WTC11 (cell line): ENCODE measurements at places on chromosomes 13 and 19.
A peak's percentile ranks its signal among the peaks of the same experiment; 100 is the strongest.

DNA sequence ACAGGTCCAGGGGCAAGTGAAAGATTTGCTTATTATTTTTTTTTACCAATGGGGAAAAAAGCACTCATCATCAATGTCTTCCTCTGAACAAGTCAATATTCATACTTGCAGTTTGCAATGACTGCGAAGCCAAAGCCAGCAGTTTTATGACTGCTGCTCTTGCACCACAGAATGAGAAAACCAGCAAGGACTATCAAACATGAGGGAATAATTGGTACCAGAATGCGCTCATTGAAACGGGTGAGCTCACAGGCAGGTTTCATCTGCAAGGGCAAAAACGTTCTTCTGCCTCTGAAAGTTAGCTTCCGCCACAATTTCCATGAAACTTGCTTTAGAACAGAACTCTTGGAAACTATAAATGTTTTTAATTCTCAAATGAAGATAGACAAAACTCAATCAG, 5.5 kb downstream of the DLEU7 start:
- no peak for DNase-seq

- no peak for DNase-seq
Measured at GRCh38 chr13:31940076-31940475, 91.5 kb upstream of the FRY start.

GRCh38 chr19:2103045-2103707, 6.5 kb downstream of the IZUMO4 start:
- DNase-seq: no peak

DNA sequence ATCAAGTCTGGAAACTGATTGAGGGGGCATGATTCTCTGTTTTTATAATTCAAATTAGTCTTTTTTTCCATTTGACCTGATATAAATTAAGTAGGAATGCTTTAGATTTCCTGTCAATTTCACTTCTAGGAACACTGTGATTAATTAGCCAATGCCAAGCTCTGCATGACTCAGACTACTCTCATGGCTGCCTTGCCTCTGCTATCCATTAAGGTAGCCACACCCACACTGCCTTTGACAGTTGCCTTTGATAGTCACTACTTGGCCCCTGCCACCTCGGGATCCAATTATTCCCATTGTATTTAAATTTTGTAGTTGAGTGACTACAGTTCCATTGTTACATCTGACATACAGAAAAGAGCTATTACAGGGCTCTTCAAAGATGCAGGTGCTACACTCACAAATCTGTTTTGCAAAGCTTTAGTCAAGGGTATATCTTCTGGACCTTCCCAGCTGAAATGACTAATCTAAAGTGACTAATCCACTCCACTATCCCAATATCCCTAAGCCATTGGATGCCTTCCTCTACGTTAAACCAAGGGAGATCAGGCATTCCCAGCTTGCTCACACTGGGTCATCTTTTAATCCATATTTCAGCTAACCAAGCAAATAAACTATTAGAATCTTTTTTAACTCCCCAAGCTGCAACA, 1193.1 kb upstream of the MIR17HG start:
- no peak for DNase-seq

- no peak for DNase-seq
Measured at GRCh38 chr13:27619093-27619727, 1.1 kb downstream of the LNX2 start.

DNA sequence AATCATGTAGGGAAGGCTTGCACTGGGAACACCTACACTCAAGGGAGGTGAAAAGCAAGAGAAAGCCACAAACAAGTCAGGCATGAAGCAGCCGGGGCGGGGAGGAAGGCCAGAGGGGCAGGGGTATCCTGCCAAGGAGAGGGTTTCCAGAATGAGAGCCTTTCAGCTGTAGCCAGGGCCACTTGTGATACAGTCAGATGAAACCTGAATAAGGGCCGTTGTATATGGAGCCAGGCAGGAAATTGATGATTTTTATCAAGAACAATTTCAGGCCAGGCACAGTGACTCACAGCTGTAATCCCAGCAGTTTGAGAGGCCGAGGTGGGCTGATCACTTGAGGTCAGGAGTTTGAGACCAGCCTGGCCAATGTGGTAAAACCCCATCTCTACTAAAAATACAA, 4.4 kb downstream of the TRPM4 start:
- DNase-seq: no peak

DNA sequence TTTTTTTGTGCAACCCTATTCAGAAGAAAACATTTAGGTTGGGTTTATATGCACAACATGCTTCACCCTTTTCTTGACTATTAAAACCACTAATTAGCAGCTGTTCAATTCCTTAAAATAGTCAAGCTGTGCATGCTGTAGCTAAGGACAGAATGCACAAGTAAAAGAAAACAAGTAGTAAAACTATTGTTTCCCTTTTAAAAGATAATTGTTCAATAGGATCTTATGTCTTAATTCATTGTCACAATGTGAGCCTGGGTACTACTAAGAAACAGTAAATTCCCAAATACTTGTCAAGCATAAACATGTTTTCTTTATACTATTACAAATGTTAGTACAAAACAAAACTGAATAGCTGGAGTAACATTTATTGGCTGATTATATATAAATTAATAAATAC, 32.6 kb upstream of the MIR17HG start:
- no peak for DNase-seq

DNA sequence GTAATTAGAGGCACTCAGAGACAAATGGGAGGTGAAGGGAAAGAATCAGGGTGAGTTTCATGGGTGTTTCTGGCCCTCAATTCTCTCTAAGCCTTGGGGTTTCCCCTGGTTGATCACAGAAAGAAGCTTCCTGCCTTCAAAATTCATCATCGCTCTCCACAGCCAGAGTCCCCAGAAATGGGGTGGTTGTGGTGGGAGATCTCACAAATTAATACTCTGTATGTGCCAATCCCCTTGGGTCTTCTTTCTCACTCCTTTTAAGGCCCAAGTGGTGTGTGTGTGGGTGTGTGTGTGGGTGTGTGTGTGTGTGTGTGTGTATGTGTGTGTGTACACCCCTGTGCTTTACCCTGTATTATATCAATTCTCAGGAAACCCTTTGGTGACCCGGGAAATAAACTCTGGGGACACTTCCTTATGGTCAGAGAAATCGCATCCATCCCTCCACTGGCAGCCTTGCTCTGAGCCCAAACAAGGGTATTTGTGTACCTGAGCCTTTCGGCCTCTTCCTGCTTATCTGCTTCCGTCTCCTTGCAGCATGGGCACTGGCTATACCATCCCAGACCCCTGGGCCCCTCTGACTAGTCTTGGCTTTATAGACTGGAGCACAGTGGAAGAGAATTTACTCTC, 2.8 kb upstream of the FCGBP start:
- no peak for DNase-seq

GRCh38 chr13:27336014-27336673, 65.5 kb downstream of the RASL11A start:
- DNase-seq: no peak

GRCh38 chr13:23381866-23382265, 51.6 kb downstream of the SACS start:
- no peak for DNase-seq

DNA sequence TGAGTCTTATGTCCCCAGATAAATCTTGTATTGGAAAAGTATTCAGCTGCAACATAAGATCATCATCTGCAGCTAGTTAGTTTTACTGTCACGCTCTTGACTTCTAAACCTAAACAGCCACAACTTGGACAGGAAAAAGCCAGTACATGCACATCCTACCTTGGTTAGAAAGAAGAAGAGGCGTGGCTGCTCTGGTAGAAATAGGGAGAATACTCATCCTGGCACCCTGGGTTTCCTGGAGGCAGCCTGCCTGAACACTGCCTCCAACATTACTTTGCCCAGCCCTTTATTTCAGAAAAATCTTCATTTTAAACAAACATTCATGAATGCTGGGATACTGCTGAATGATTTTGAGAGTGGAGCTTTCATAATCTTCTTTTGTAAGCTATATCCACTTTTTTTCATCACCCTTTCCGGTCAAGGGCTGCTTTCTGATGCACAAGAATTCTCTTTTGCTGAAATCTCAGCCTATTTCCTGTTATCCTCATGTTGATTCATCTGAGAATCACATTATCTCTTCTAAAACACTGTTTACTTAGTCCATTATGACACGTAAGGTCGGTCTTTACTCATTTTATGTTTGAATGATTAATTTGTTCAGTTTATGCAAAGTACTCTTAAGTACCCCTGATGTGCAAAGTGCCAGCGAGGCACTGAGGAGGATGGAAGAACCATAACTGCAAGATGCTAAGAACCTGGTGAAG, 55.2 kb downstream of the STARD13 start:
- no peak for DNase-seq

- no peak for DNase-seq
Measured at GRCh38 chr13:110856942-110857835, 57.7 kb downstream of the ANKRD10 start.

GRCh38 chr19:39132344-39132969, 6.9 kb downstream of the PAK4 start:
- no peak for DNase-seq

GRCh38 chr13:87535911-87536310, 135.3 kb upstream of the SLITRK5 start:
- DNase-seq: no peak

DNA sequence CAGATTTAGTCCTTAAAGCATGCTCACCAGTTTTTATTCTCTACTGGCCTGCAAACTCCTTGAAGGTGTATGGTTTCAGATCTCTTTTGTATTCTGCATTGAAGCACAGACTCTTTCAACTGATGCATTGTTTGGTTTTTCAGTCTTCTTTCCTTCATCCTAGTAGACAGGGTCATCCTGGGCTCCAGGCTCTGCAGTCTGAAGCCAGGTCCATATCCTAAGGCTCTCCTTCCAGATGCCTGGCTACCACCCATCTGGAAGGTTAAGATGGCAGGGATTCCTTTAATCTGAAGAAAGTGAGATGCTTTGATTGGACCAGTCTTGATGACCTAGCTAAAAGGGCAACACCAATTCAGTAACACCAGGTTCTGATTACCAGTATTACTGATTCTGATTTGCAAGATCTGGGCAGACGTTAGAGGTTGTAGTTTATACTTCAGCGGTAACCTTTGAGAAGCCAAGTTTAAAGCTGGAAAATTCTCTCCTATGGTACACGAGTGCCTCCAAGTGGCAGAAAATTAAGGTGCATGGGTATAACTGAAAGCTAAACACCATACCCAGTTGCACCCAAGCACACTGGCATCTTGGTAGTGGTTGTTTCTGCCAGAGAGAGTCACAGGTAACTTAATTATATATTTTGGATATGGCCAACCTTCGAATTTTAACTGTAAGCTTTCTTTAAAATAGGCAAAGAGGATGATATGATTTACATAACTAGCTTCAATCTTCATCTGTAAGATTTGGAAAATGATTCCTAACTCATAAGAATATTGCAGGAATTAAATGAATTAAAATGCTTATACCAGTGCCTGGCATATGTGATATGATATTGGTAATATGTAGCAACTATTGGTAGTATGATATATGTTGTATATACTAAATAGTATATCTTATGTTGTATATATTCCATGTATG, 1651.9 kb upstream of the MIR17HG start:
- peak; percentile 66 for DNase-seq

DNA sequence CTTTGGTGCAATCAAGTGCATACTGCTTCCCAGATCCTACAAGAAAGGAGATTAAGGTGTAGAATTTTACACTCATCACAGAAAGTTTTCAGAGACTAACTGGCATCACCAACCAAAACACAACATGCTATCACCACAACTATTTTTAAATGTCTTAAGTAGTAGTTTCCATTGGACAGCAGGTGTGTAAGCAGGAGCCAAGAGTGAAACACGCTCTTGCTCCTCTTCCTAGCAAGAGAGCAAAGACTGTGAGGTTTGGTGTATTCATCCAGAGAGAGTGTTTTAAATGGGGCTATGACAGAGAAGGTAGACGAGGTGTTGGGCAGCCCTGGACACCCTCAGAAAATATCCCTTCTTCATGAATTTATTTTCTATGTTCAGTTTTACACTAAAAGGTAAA, 12.5 kb upstream of the LILRA4 start:
- no peak for DNase-seq

GRCh38 chr19:12789904-12790619, 1.2 kb upstream of the JUNB start:
- peak; percentile 98 for DNase-seq

GRCh38 chr13:102701331-102701730, 6.5 kb upstream of the METTL21C start:
- no peak for DNase-seq

DNA sequence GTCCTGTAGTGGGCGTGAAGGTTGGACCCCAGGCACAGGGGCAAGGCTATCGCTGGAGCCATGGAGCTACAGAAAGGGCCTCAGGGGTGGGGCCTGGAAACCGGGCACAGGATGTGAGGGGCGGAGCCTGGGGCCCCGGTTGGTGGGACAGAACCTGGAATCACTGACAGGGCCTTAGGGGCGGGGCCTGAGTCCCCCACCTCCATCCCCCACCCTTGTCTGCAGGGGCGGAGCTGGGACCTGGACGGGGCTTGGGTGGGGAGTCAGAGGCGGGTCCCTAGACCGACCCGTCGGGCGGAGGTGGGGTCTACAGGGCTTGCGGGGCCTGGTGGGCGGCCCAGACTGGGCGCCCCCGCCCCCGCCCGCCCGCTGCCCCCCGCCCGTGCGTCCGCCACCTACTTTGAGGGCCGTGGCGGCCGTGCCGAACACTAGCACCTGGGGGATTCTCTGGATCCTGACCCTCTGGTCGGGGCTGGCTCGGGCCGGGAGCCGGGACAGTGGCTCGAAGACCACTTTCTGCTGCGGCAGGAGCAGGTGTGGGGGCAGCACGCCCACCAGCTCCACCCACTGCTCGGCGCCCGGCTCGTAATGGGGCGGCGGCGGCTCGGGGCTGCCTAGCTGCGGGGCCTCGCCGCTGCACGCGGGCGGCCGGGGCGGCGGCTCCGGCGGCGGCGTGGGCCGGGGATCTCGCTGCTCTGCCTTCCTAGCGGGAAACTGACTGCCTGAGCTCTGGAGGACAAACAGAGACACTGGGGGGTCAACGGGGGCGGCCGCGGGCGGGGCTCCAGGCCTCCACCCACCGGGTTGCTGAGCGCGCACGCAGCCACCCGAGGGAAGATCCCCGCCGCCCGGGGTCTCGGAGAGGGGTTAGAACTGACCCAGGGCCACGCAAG, 26.3 kb downstream of the DCAF15 start:
- peak; percentile 99 for DNase-seq

DNA sequence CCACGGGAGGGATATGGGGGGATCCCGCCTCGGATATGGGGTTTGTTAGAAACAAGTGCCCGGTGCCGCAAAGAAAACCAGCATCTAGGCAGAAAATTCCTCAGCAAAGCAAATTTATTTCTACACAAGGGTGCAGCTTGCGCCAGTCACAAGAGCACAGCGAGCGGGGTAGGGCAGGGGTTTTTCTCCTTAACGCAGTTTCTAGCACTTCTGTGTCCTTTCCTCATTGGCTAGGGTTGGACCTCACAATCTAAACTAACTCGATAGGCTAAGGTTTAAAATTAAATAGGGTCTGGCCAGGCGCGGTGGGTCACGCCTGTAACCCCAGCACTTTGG, 595 bp downstream of the ZNF440 start:
- no peak for DNase-seq

- DNase-seq: no peak
Measured at GRCh38 chr13:46197299-46198048, 14.3 kb upstream of the LRRC63 start.

- DNase-seq: no peak
Measured at GRCh38 chr13:96519380-96519779, 429.5 kb downstream of the HS6ST3 start.

GRCh38 chr13:112248406-112248760, 127.8 kb upstream of the SPACA7 start:
- no peak for DNase-seq
